ENCODE measurements at places on chromosomes 6 and 20.

- DNase-seq, result no peak
Observed at GRCh38 chr6:136579800-136580199, 29.6 kb upstream of the MAP7 start.

DNA sequence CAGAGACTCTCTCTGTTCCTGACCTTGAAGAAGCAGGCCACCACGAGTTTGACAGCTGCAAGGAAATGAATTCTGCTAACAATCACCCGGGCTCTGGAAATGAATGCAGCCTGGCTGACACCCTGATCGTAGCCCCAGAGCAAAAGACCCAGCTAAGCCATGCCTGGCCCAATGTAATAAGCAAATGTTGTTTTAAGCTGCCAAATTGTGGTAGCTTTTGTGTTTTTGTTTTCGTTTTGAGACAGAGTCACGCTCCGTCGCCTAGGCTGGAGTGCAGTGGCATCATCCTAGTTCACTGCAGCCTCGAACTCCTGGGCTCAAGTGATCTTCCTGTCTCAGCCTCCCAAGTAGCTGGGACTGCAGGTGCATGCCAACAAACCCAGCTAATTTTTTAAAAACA lies 3.3 kb upstream of the OXT start:
- DNase-seq, result no peak

DNA sequence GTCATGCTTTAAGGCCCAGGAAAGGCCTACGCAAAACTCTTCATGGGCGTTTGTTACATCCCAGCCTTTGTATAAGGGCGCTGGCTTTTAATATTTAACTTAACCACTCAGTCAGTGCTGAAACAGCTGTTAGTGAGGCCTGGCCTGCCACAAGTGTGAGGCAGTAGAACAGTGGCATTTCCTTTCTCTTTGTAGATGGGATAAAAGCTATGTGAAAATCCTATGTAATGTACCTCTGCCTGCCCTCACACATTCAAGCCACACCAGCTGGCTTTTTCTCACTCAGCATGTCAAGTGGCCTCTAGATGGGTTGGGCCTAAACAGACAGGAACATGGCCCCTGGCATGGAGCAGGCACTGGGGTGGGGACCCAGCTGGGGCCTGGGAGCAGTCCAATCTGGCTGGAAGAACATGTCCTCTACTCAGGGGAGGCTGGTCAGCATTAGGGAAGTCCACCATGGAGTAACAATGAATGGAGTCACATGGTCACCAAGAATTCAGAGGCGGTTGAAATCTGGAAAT lies 20.7 kb downstream of the CGA start:
- peak; percentile 5 for DNase-seq

GRCh38 chr6:139984317-139984716 lies 609.9 kb upstream of the CITED2 start:
- DNase-seq, result no peak

GRCh38 chr6:42224222-42225028 lies 6.8 kb upstream of the MRPS10 start:
- DNase-seq, result no peak

- no peak for DNase-seq
Observed at GRCh38 chr20:62088258-62089127, 22.8 kb upstream of the TAF4 start.

- DNase-seq, result peak; percentile 83
Observed at GRCh38 chr20:11162026-11162775, 488.4 kb upstream of the JAG1 start.

GRCh38 chr6:161198176-161198575 lies 75.7 kb downstream of the AGPAT4 start:
- DNase-seq, result peak; percentile 64

DNA sequence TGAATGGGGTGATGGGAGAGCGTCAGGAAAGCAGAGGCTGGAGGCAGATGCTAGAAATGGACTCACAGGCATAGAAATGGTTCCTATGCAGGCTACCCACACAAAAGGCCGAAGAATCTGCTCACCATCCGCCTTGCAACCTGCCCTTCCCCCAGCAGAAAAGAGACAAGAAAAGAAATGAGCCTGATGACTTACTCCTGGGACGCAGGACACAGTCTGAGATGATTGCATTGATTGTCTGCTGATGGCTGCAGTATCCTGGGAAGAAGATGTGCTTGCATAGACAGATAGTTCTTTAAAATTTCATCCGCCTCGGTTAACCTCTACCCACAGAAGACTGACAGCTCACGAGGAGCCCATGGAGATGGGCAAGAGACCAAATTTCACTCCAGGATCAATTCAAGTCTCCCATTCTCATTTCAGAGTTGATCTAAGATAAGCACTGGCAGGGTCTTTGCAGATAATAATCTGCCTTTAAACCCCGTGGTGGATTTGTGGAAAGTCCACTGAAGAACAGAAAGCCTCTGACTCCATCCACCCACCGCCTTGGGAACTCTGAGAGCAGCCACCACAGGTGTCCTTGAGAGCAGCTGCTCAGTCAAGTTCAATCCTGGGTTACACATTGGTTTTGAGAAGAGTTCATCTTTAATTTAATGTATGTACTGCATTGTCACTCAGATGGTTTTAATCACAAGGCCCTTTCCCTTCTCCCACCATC lies 7.2 kb downstream of the AGPAT4 start:
- DNase-seq, result peak; percentile 39

GRCh38 chr20:1197801-1198200 lies 5.5 kb upstream of the C20orf202 start:
- DNase-seq, result no peak

DNA sequence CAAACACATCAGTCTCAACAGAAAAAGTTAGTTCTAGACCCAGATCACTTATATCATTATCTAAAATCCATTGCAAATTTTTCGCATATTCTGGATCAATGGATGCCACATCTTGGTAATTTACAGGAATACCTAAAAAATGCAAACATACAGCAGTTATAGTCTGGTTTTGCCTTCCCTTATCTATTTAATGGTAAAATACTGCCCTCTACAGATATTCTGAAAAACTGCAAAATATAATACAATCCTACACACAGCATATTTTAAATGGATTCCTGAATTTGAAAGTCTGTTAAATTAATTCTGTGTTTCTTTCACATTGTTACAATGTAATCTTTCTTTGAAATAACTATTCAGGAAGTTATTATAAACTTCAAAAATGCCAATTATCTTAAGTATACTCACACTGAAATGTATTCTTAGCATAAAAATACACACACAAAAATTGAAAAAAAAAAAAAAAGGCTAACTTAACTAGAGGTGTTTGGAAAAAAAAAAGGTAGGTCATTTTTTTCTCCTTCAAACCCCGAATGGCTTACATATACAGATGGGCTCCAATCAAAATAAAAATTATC lies 88.4 kb downstream of the HACE1 start:
- DNase-seq, result peak; percentile 32

- DNase-seq, result no peak
Observed at GRCh38 chr6:69816026-69816425, 19.2 kb upstream of the LMBRD1 start.

GRCh38 chr20:1010659-1011058 lies 8.5 kb upstream of the RSPO4 start:
- DNase-seq, result no peak
